ENCODE measurements at places on chromosomes 4 and X.

DNA sequence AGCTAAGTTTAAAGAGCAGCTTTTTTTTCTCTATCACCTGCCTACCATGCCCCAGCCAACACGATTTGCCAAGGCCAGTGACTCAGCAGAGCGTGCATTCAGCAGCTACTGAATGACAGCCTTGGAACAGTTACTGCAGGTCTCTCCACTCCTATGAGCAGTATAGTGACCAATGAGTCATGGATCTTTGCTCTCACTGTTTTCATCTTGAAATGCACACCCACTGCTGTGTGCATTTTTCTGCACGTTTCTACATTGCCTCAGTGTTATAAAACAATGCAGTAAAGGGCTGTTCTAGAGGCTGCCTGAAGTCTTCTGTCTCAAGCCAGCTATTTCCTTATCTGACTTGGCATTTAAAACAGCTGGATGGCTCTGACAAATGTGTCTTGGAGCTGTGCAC, 66.0 kb upstream of the C4orf54 start:
- peak; percentile 10 for DNase-seq

DNA sequence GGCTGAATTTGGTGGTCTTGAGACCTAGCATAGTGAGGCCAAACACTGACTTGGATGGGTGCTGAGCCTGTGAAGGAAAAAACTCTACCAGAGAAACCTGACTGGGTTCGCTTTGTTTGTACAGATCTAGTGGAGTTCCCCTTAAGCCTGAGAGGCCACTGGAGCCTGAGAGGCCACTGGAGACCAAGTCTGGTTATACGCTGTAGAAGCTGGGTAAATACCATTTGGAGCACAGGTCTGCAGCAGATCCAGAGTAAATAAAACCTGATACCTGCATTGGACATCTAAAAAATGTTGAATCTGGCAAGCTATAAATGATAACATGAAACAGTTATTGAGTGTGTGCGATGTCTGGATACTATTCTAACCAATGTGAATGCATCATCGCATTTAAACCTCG, 104.3 kb upstream of the IGSF1 start:
- DNase-seq, result no peak

GRCh38 chr4:2042947-2043395, 16.2 kb upstream of the NAT8L start:
- no peak for DNase-seq

DNA sequence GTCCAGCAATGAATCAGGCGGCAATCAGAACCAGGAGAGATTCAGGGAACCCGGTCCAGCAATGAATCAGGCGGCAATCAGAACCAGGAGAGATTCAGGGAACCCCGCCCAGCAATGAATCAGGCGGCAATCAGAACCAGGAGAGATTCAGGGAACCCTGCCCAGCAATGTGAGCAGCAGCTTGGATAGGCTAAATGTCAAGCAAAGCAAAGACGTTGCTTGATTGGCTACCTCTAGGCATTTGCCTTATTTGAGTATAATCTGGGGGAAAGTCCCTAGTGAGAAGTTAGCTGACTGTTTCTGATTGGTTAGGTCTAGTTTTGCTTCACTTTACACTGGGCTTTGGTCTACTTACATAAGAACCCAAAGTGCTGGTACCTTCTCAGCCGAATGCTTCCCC, 1212.2 kb upstream of the TENM3 start:
- DNase-seq, result no peak
